ENCODE measurements at places on chromosomes 6 and 20. TPM values are rescaled to one million over a fixed set of nuclear protein-coding genes. Genes with fewer than 3 reads are reported as not detected.

MAPK13 gene
- 2.0 TPM for total RNA-seq

DNA sequence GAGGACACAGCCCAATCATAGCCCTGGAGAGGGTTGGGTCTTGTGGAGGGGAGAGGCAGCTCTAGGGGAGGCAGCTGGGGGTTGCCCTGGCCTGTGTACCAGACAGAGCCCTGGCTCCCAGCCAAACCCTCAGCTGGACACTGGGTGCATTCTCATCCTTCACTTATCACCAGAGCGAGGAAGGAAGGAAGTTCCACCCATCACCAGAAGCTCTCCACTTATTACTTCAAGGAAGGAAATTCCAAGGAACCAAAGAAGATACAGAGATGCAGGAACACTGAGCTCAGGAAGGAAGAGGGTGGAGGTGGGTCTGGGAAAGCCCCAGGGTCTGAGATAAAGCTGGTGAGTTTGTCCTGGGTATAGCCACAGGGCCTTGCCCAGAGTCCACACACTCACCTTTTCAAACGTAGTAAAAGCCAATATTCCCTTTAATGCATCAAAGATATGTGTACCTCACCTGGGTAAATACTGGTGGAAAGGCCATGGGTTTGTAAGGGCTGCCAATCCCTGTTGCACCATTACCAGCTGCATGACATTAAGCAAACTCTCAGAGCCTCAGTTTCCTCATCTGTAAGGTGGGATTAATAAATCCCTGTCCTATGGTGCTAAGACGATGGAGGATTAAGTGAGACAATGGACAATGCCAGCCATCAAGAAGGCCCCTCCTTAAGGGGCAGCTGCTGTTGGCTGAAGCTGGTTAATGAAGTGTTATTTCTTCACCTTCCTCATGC lies 109.7 kb upstream of the NAA20 start:
- DNase-seq: no peak

GRCh38 chr6:64737418-64737817 lies 969.6 kb downstream of the EYS start:
- no peak for DNase-seq

DNA sequence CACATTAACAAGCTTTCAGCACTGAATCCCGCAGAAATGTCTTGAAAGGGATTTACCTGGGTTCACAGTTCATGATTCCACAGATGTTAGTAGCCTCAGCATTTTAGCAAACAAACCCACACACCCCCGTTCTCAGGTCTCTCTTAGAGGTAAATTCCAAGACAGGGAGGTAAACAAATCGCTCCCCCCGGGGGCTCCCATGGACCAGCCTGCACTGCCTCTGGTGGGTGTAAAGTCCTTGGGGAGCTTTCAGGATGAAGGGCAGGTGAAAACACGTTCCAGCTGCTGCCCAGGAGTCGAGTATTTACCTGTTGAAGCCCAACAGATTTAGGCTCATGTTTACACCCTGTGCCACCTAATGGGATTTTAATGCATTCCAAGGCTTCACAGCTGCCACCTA lies 187.0 kb upstream of the FOXQ1 start:
- DNase-seq: no peak

- DNase-seq: no peak
Measured at GRCh38 chr6:130593200-130593599, 227.4 kb downstream of the TMEM200A start.

DNA sequence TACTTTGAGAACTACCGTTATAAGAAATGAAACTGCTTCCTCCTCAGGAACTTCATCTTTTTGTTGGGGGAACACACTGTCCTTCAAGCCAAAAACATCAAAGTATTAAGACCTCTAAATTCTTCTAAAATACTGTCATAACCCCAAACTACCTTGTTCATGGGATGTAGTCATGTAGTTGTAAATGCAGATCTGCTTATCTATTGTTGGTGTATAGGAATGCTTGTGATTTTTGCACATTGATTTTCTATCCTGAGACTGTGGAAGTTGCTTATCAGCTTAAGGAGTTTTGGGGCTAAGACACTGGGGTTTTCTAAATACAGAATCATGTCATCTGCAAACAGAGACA lies 282.9 kb upstream of the RUNX2 start:
- DNase-seq: no peak

RAB23 gene
- 28.9 TPM for total RNA-seq

COL21A1 gene
- total RNA-seq: not detected

C6orf132 gene
- total RNA-seq: 0.72 TPM

COX4I2 gene
- not detected for total RNA-seq

- no peak for DNase-seq
Measured at GRCh38 chr6:34237316-34237721, 646 bp downstream of the HMGA1 start.

GRCh38 chr6:89144354-89144906 lies 1.4 kb upstream of the PM20D2 start:
- DNase-seq: no peak

DNA sequence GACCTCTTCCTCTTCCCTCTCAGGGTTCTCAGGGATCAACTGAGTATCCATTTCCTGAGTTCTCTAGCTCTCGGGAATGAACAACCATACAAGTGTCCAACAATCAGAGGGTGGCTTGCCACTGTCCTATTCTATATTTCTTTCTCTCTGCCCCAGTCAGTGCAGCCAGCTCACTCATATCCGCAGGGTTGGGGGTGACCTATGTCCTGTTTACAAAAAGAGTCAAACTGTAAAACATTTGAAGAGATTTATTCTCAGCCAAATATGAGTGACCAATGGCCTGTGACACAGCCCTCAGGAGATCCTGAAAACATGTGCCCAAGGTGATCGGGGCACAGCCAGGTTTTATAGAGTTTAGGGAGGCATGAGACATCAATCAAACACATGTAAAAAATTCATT lies 10.8 kb upstream of the BTN3A2 start:
- DNase-seq: no peak

PHIP gene
- 32.2 TPM for total RNA-seq

LEMD2 gene
- 26.5 TPM for total RNA-seq

DNA sequence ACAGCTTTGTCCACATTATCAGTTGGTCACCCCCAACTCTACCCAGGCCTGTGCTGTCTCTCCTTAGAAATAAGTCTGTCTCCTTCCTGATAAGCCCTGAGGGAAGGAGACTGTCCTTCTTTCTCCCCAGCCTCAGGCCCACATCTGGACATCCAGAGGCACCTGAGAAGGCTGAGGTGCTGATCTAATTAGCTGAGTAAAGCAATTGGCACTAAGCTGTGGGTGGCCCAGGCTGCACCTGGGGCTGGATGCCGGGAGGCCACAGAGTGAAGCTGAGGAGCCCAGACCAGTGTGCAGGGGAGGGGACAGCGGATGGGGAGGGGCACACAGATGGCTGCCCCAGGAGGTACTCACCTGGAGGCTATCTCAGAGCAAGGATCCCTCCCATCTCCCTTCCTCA lies 26.2 kb upstream of the BMP7 start:
- no peak for DNase-seq

DNA sequence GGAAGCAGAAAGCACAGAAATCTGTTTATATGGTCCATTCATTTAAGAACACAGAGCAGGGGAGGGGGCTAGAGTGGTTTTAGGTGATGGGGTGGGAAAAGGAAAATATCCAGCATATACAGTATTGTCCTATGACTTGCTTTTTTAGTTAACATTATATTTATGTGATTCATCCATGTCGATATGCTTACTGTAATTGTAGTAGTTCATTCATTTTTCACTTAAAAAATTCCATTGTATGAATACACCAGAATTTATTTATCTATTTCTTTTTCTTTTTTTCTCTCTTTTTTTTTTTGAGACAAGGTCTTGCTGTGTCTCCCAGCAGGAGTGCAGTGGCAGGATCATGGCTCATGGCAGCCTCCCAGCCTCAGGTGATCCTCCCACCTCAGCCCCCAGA lies 9.6 kb upstream of the PRIM2 start:
- peak; percentile 36 for DNase-seq

CLPSL2 gene
- not detected for total RNA-seq

DNA sequence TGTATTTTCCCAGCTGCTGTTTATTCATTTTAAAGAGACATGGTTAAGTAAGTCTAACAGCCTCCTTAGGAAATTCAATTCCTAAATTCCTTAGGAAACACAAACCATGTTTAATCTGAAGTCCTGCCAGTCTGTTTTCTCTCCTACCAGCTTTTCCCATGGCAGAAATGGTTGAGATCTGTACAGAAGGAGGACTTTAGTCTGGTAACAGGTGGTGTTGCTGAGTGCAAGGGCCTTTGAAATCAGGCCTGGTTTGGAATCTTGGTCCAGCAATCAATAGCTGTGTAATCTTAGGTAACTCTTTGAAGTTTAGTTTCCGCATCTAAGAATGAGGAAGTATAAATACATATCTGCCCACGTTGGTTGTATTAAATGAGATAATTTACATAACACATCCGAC lies 232.5 kb downstream of the LAMA2 start:
- DNase-seq: no peak

DNA sequence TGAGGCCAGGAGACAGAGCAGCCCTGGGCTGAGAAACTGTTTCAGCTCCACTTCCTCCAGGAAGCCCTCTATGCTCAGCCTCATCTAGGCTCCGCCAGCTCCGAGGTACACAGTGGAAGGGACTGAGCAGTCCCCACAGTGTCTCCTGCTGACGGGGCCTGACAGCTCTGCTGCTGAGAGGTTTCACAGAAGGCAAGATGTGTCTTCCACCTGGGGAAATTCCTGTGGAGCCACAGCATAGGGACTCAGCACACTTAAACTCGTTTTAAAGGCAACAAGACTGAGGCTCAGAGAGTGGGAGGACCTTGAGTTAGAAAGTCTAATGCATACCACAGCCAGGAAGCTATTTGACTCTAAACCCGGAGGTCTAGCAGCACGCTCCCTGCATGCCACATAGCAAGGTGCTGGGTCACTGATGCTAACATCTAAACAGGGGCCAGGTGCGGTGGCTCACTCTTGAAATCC lies 6.8 kb downstream of the ADA start:
- no peak for DNase-seq

DNA sequence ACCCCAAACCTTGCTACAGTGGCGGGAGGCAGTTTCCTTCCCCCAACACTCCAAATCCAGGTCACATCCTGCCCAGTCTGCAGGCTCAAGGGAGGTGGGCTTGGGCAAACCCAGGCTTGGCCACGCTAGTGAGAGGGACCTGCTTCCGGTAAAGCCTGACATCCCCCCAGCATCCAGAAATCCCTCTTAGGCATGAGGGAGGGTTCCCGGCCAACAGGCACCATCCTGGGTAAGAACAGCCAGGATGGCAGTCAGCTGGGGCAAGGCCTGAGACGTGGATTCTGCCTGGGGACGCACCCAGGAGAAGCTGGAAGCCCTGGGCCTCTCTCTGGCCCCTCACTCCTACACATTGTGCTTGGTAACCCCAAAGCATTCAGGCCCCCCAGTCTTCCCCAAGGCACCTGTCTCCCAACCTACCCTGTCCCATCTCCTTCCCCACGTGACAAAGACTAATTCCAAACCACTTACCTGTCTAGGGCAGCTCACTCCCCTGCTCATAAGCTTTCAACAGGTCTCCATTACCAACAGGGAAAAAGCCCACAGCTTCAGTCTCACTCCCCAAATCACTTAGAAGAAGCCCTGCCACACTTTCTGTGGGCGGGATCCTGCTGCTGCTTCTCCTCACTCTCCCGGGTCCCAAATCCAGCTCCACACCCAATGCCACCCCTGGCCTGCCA lies 2.1 kb downstream of the C20orf144 start:
- DNase-seq: no peak

LINC00237 gene
- not detected for total RNA-seq

- DNase-seq: no peak
Measured at GRCh38 chr20:36018208-36018988, 50.0 kb downstream of the CNBD2 start.

CHMP4B gene
- 30.3 TPM for total RNA-seq

DNA sequence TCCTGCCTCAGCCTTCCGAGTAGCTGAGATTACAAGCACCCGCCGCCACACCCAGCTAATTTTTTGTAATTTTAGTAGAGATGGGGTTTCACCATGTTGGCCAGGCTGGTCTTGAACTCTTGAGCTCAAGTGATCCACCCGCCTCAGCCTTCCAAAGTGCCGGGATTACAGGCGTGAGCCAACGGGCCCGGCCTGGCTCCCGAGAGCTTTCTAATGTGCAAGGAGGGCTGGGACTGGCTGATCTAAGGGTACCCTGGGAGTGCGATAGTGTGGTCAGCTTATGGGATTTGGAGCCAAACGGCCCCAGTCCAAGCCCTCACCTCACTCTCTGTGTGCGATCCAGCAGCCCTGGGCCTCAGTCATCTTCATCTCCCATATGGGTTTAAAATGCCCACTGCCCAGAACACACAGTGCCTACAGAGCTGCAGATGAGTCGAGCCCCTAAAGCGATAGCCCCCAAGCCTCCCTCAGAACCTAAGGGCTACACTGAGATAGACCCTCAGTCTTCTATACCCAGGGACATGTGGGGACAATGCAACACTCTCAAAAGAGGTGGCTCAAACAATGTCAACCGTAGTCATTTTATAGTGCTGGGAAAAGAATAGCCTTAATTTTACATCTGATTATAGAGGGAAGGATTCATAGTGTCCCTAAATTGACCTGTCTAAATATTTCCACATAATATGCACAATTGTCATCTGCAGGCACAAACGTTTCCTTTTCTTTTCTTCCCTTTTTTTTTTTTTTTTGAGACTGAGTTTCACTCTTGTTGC lies 50.1 kb downstream of the SSR1 start:
- DNase-seq: no peak

- DNase-seq: no peak
Measured at GRCh38 chr6:47792216-47792733, 10.4 kb downstream of the OPN5 start.

DNA sequence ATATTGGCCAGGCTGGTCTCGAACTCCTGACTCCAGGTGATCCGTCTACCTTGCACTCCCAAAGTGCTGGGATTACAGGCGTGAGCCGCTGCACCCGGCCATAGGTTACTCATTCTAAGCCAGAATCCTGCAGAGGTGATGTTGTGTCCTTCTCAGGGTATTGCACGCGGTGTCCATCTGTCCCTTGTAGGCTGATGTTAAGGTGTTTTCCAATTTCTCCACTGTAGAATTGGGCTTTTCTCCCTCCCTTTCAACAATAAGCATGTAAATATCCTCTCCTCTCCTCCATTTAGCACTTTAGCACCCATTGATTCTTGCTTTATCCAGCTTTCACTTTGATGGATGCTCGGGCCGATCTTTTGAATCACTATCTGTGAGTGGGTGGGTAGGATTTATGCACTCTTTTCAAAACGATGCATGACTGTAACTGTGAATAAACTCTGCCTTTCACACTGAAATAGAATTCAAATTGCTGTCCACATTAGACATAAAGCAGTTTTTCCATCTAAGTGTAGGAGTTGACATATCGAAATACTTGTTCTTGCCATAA lies 52.6 kb downstream of the ZBTB2 start:
- DNase-seq: no peak

FAM229B gene
- total RNA-seq: 8.6 TPM

- no peak for DNase-seq
Measured at GRCh38 chr6:164695896-164696295, 613.5 kb downstream of the C6orf118 start.

PRDM1 gene
- total RNA-seq: 6.9 TPM

Measured in IMR-90 (cell line).